Stimulated activated CD8-positive, alpha-beta memory T cell treated with anti-CD3 and anti-CD28 coated beads, Interleukin-12 subunit alpha, Interleukin-12 subunit beta, amount 100 ng/mL, for 1 hour (primary cell): ENCODE measurements at places on chromosomes 13 and 19.

GRCh38 chr19:14339741-14340140 is 41.5 kb upstream of the ADGRE5 start:
- no peak for DNase-seq

DNA sequence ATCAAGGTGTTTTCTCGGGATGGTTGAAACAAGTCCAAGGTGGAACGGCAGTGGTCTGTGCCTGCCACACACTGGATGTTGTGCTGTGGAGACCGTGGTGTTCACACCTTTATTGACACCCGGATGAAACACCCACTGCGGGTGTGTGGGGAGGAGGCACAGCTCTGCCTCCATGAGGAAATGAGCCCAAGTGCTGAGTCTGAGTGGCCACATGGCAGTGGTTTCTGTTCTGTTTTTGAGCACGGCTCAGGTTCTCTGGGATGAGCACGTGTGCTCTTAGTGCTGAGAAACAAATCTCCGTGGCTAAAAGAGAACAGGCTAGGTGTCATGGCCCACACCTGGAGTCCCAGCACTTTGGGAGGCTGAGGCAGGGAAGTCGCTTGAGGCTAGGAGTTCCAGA is 29.5 kb downstream of the UPF1 start:
- no peak for DNase-seq

DNA sequence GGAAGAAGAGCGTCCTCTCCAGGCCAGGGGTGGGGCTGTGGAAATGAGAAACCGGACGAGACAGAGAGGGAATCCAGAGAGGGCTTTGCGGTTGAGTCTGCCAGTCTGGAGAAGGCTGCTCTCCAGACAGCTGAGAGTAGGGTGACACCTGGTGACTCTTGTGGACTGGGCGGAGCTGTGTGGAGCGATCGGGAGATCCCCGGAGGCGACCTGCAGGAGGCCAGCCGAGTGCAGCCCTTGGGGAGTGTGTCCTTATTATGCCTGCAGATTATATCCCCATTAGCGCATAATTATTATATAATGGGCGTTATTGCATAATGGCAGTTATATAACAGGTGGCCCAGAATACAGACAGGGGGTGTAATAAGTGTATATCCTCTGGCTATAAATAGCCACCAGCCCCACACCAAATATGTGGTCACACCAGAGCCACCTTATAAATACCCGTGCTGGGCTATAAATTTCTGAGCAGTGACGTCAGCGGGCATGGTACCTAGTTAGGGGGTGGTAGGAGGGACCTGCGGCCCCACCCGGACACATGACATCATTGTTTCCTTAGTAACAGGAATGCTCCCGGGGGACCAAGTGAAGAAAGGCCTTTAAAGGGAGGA is 41.2 kb downstream of the NFIX start:
- DNase-seq = no peak

DNA sequence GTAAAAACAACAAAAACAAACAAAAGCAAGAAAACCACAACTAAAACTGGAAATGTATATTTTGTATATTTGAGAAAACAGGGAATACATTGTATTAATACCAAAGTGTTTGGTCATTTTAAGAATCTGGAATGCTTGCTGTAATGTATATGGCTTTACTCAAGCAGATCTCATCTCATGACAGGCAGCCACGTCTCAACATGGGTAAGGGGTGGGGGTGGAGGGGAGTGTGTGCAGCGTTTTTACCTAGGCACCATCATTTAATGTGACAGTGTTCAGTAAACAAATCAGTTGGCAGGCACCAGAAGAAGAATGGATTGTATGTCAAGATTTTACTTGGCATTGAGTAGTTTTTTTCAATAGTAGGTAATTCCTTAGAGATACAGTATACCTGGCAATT is 17.1 kb downstream of the KLF5 start:
- DNase-seq = no peak

GRCh38 chr19:2249010-2249866 is at the start of gene AMH:
Gene AMH (plus strand): TSS chr19:2249323. CDS start chr19:2249333, 10 bp downstream.
- no peak for DNase-seq
